ENCODE measurements at places on chromosomes 11 and 22.
A peak's percentile ranks its signal among the peaks of the same experiment; 100 is the strongest.

DNA sequence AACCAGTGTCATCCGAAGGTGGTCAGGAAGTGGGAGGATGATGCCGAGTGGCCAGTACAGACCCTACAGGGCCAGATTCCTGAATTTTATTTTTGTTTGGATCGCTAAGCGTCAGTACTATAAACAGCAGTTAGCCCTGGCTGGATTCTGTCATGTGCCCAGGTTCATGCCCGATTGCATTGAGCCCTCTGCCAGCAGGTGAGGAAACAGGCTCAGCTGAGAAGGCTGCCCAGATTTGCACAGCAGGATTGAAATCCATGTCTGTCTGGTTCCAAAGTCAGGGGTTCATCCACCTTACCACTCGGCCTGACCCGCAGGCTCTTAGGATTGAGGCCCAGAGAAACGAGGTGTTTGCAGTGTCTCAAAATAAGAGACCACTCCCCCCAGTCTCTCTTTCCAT lies 9.1 kb upstream of the TBC1D22A start:
- no peak for DNase-seq

- DNase-seq: no peak
Observed at GRCh38 chr22:46482056-46482675, 55.3 kb downstream of the CELSR1 start.

DNA sequence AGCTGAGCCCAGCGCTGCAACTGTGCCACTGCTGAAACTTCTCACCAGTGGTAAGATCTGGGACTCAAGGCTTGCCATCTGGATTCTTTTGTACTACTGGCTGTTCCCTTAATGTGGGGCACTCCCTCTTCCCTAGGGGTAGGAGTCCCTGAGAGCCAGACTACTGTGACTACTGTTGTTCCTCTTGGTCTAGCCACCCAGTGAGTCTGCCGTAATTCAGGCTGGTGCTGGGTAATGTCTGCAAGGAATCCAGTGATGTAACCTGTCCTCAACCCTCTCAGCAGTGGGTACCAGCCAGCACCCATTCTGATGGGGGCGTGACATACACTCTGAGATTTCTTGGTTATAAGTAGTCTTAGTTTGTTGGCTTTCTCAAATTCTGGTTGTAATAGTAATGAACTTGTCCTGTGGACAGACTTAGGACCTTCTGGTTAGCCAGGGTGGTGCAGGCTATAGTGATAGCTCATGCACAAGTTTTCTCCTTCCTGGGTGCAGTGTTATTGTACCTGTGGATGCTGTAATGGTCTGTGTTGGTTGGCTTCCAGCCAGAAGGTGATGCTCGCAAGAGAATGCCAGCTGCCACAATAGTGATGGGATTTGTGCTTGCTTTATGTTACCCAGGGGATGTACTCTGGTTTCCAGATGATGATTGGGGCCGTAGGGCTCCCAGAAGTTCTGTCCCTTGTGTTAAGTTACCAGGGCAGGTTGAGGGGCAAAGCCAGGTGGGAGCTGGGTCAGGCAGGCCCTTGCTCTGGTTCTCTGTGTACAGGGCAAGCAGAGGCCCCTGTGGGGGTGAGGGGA lies 65.5 kb downstream of the ARHGAP42 start:
- no peak for DNase-seq

DNA sequence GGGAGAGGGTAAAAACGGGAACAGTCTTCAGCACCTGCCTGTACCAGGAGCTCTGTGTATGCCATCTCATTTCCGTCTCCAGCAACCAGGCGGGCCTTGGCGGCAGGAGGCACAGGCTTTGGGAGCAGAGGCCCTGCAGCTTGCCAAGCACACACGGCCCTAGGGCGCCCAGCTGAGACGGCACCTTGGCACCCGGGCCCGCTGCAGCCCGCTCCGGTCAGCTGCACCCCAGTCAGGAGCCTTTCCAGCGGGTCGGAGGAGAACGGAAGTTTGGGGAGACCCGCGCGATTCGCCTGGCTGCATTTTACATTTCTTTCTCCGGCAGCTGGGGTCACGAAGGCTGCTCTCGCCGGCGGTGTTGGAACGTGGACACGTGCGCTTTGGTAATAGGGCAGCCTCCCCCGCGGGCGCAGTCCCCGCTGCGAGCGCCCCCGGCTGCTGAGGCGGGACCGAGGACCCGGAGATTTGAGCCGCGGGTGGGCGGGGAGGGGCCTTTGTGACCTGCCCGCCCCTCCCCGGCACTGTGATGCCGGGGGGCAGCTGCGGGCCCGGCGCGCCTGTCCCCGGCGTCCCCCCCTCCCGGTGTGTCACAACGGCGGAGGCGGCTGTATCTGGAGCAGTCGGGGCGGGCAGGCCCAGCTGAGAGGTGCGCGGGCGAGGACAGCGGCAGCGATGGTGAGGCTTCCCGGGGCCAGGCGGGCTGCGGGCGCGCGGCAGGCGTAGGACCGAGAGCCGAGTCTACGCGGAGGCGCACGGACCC lies at the start of gene TUBA8:
TSS of gene TUBA8 (plus strand) at position 616 of the 760 bp plus-strand sequence. CDS start at position 673, 57 bp downstream.
- DNase-seq: peak; percentile 87

DNA sequence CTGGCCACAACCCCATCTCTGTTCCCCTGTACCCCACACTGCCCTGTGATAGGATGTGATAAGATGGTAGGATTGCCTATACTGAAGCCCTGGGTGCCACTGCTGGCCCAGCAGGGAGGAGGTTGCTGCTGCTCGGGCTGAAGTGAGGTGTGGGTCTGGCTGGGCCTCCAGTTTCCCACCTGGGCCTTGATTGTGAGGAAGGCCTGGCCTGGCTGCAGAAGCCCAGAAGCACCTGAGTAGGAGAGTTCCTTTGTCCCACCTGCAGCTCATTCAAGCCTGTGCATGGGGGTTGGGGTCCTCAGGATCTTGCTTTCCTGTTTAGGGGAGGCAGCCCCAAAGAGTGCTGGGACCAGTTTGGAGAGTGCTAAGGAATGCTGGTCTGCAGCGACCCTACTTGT lies 3.3 kb downstream of the ST3GAL4 start:
- no peak for DNase-seq

GRCh38 chr11:129286813-129287212 lies 88.8 kb upstream of the BARX2 start:
- no peak for DNase-seq

- no peak for DNase-seq
Observed at GRCh38 chr11:117482881-117483280, 155.2 kb downstream of the CEP164 start.

- no peak for DNase-seq
Observed at GRCh38 chr22:21650280-21650679, 8.2 kb downstream of the SDF2L1 start.

GRCh38 chr22:49793296-49793695 lies 34.4 kb downstream of the BRD1 start:
- DNase-seq: no peak
